ENCODE measurements at places on chromosomes 6 and 20. TPM values are rescaled to one million over a fixed set of nuclear protein-coding genes. Genes with fewer than 3 reads are reported as not detected.
A peak's percentile ranks its signal among the peaks of the same experiment; 100 is the strongest.

TSBP1 gene
- total RNA-seq: not detected

SLC13A3 gene
- total RNA-seq: 0.30 TPM

DNA sequence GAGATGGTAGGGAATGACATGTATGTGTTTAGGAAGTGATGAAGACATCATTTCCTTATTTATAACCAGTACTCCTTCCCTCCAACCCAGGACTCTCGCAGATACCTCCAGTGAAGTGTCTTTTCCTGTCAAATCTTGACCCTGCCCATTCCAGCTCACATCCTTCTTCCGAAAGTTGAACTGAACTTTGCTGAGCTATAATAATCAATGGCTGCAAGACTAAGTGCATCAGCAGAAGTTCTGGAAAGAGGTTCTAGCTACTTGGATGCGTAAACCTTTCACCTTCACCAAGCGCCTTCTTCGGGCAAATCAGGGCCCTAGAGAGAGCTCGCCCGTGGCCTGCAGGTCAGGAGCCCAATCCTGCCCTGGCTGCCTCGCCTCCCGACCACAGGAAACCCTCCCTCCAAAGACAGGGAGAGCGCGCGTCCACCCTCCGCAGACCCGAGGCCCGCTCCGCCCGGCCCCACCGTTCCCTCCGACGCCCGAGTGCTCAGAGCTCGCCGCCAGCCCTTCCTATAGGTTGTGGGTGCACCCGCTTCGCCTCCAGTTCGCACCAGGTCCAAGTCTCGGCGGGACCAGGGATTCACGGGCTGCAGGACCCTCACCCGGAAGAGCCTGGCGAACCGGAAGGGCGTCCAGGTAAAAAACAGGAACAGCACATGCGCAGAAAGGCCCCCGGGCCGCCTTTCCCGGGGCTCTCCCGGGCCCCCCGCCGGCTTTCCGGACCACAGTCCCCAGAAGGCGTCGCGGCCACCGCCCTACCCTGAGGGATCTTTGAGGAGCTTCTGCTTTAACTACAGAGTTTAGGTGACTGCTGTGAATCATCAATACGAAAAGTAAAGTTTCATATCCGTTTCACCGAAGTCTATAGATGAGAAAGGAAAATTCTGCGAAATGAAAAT is at the start of gene ZNF334:
Gene ZNF334 (minus strand): TSS at position 617 of the 902 bp plus-strand sequence. CDS start 1,457 bp downstream, outside the sequence.
- DNase-seq: peak; percentile 53
- H3K27ac ChIP-seq: peak within 1 kb of the TSS; percentile 66
- H3K4me3 ChIP-seq: peak within 1 kb of the TSS; percentile 86

GRCh38 chr6:2028457-2029038 is 216.9 kb downstream of the GMDS start:
- no peaks in the 10 kb centered on the region for H3K27me3 ChIP-seq
- no peak overlapping the region for H3K27ac ChIP-seq
- DNase-seq: no peak

- peaks cover 70% of the 10 kb centered on the region for H3K4me1 ChIP-seq
- peak overlapping the region; percentile 77 for H3K4me3 ChIP-seq
- peak; percentile 57 for DNase-seq
- peak overlapping the region; percentile 86 for H3K27ac ChIP-seq
Observed at GRCh38 chr20:62921119-62921687, 5.1 kb downstream of the DIDO1 start.

- H3K36me3 ChIP-seq: peaks cover 3% of the 10 kb centered on the region
- H3K27ac ChIP-seq: no peak overlapping the region
- H3K27me3 ChIP-seq: no peaks in the 10 kb centered on the region
- H3K4me1 ChIP-seq: no peaks in the 10 kb centered on the region
Observed at GRCh38 chr6:84119277-84119676, 85.7 kb downstream of the MRAP2 start.

DNA sequence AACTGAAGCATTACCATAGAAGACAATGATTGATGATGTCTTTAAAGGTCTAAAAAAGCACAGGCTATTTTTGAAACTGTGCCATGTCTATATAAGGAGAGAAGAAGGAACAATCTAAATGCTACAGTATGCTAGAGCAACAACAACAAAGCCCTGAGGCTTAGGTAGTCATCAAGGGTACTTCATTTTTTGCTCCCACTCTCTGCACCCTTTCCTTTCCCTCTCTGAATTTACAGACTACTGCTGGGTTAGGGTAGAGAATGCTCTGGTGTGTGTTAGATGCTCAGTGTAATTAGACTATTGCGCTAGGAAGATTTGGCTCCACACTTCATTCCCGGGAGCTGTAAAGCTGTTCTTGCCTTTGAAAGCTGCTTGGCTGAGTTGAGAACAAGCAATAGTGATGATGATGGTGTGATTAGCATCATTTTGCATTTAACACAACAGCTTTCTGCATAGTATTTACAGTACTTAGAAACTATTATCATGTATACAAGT is 1262.5 kb upstream of the CITED2 start:
- no peaks in the 10 kb centered on the region for H3K27me3 ChIP-seq
- DNase-seq: no peak
- H3K4me1 ChIP-seq: no peaks in the 10 kb centered on the region
- H3K4me3 ChIP-seq: no peak overlapping the region
- no peak overlapping the region for H3K27ac ChIP-seq

DNA sequence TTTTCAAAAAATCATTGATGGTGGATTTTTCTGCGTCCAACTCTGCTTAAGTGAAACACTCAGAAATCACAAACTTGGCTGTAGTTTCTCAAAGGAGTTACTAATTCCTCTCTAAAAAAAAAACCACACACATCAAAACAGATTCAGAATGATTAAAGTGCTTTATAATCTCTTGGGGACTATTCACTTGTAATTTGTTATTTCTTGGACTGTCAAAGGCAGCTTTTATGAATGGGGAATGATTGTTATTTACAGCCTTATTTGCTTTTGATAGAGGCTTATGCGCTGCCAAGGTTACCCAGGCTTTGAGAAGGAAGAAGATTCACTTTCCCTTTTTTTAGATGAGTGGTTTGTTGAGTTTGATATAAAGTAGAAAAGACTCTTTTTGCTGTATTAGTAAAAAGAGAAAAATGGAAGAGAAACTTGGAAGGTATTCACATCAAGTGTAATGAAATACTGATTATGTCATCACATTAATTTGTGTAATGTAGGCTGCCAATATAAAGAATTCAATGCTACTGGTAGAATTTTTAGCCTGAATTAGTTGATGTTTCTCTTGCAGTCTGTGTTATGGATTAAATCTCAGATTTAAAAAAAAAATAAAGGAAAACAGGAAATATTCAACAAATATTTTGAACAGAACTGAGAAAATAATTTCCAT is 381.0 kb upstream of the SASH1 start:
- DNase-seq: no peak
- no peaks in the 10 kb centered on the region for H3K27me3 ChIP-seq
- no peaks in the 10 kb centered on the region for H3K36me3 ChIP-seq
- H3K27ac ChIP-seq: no peak overlapping the region

DACT2 gene
- not detected for total RNA-seq

C6orf62 gene
- 166 TPM for total RNA-seq

- peaks cover 55% of the 10 kb centered on the region for H3K4me1 ChIP-seq
- peak; percentile 30 for DNase-seq
- H3K27ac ChIP-seq: peak overlapping the region; percentile 25
- no peaks in the 10 kb centered on the region for H3K36me3 ChIP-seq
Observed at GRCh38 chr6:16769131-16769985, 8.1 kb upstream of the ATXN1 start.

ADGRF4 gene
- not detected for total RNA-seq

DNA sequence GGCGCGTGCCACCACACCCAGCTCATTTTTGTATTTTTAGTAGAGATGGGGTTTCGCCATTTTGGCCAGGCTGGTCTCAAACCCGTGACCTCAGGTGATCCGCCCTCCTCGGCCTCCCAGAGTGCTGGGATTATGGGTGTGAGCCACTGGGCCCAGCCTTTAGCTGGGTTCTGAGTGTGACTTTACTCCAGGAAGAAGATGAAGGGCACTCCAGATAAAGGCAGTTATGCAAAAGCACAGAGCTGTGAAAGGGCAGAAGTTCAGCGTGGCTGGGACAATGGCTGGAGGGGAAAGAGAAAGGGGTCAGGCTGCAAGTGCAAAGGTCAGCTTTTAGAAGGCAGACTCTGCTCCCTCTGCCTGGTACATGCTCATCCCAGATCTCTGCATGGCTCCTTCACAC is 39.7 kb downstream of the MAP3K5 start:
- H3K27me3 ChIP-seq: no peaks in the 10 kb centered on the region
- peaks cover 69% of the 10 kb centered on the region for H3K4me1 ChIP-seq
- peak overlapping the region; percentile 91 for H3K4me3 ChIP-seq
- H3K27ac ChIP-seq: peak overlapping the region; percentile 95

RPS18 gene
- 3,409 TPM for total RNA-seq

C6orf58 gene
- total RNA-seq: not detected

GRCh38 chr6:9503111-9503761 is 911.6 kb downstream of the TFAP2A start:
- no peak overlapping the region for H3K4me3 ChIP-seq
- H3K27ac ChIP-seq: no peak overlapping the region
- H3K36me3 ChIP-seq: no peaks in the 10 kb centered on the region

DNA sequence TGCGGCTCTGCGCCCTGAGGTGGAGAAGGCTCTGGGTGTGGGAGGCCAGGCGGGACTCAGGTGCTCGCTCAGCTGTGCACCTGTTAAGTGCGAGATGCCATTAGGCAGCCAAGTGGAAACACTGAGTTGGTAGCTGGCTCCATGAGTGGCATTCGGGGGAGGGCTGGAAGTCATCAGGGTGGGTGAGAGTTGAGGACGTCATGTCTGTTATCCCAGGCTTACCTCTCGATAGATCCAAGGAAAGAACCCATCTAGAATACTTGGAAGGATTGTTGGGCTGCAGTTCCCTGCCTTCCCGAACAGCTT is 41.3 kb downstream of the TAF8 start:
- no peak for DNase-seq
- no peak overlapping the region for H3K4me3 ChIP-seq
- H3K36me3 ChIP-seq: no peaks in the 10 kb centered on the region
- no peaks in the 10 kb centered on the region for H3K4me1 ChIP-seq
- no peak overlapping the region for H3K27ac ChIP-seq

SYCP2 gene
- total RNA-seq: 13.4 TPM

DNA sequence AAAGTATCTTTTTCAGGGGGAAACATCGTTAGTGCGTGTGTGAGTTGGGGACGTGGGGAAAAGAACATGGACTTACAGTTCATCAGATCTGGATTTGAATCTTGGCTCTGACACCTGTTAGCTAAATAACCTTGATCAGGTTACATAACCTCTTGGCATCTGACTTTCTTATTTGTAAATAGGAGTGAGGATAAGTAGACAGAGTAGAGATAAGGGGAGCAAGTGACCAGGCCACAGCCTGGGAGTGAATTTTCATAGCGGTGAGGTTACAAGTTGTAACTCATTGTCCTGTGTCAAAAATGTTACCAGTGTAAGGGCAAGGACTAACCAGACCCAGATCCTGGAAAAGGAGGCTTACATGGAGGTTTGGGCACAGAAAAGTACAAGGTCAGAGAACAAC is 733.5 kb upstream of the MMS22L start:
- H3K4me3 ChIP-seq: no peak overlapping the region
- no peaks in the 10 kb centered on the region for H3K27me3 ChIP-seq
- no peaks in the 10 kb centered on the region for H3K4me1 ChIP-seq
- no peaks in the 10 kb centered on the region for H3K36me3 ChIP-seq

GRCh38 chr20:62595491-62595890 is 46.8 kb upstream of the SLCO4A1 start:
- no peaks in the 10 kb centered on the region for H3K36me3 ChIP-seq
- no peak overlapping the region for H3K27ac ChIP-seq
- DNase-seq: no peak
- H3K4me3 ChIP-seq: no peak overlapping the region

DNA sequence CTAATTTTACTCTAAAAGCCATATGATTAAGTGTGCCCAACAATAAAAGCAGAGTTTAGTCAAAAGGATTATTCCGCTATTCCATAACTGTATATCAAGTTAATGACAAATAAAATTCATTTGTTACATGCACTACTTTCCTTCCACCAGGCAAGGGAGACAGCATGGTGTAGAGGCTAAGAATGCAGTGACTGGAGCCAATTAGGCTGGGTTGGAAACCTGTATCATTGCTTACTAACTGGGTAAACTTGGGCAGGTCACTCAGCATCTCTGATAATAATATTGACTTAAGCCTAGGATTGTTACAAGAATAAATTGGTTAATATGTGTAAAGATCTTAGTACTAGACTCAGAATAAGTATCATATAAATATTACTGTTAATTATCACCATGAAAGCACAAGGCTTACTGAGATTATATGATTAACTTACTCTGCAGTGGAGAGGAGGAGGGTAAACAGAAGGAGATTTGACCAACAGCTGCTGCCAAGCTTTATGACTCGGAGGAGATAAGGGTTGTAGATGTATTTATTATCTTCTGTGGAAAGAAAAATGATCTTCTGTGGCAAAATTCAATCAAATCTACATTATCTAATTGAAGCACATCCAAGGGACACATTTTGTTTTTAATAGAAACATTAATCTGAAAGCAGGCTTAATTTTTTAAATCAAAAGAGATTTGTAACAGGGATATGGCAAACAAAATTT is 1459.9 kb downstream of the GRIK2 start:
- H3K4me3 ChIP-seq: no peak overlapping the region
- H3K27me3 ChIP-seq: no peaks in the 10 kb centered on the region
- no peak overlapping the region for H3K27ac ChIP-seq
